ENCODE measurements at places on chromosomes 11 and 22.

DNA sequence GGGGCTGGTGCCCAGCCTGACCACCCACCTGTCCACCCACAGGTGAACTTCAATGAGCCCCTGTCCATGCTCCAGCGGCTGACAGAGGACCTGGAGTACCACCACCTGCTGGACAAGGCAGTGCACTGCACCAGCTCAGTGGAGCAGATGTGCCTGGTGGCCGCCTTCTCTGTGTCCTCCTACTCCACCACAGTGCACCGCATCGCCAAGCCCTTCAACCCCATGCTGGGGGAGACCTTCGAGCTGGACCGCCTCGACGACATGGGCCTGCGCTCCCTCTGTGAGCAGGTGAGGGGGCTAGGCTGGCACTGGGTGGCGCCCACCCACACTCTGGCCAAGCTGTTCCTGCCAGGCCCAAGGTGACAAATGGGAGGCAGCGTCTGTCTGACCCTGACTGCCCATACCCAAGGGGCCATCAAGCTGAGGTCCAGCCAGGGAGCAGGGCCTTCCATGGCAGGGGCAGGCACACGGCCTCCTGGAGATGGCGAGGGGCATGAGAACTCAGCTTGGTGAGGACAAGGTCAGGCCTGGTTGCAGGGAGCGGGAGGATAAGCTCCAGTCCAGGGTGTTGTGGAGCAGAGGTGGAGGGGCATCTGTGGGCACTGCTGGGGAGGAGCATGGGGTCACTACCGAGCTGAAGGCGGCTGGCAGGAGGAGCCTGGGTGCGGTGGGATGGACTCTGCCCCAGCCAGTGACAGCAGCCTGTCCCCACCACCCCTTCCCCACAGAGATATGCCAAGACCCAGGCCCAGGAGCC is 77.7 kb downstream of the MORC2 start:
- no peak for DNase-seq

- DNase-seq: no peak
These were observed 36.0 kb downstream of the MADD start for GRCh38 chr11:47305734-47306483.

GRCh38 chr11:74636630-74637184 is 44.3 kb downstream of the POLD3 start:
- DNase-seq: no peak

- DNase-seq: no peak
These were observed 117.6 kb downstream of the MPPED1 start for GRCh38 chr22:43529461-43529860.

GRCh38 chr11:96205460-96205809 is 137.6 kb downstream of the MAML2 start:
- no peak for DNase-seq

GRCh38 chr11:94521684-94522083 is 9.4 kb downstream of the C11orf97 start:
- DNase-seq: no peak

DNA sequence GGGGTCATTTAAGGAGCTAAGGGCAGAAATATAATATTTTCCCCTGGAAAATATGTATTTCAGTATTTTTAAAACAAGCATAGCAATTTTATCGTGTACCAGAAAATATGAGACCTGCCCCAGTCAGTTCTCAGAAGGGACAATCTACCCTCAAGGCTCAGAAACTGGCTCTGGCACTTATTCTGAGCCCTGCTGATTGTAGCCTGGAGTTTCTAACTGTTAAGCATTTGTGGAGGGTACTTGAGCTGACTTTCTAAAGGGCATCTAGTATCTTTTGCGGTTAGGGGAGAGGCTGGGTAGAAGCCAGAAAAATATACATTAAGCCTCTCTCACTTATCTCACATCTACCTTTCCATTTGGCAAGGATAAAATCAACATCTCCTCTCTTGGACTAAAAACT is 71.3 kb upstream of the FSHB start:
- no peak for DNase-seq

GRCh38 chr11:131070365-131070764 is 154.1 kb upstream of the SNX19 start:
- DNase-seq: no peak

DNA sequence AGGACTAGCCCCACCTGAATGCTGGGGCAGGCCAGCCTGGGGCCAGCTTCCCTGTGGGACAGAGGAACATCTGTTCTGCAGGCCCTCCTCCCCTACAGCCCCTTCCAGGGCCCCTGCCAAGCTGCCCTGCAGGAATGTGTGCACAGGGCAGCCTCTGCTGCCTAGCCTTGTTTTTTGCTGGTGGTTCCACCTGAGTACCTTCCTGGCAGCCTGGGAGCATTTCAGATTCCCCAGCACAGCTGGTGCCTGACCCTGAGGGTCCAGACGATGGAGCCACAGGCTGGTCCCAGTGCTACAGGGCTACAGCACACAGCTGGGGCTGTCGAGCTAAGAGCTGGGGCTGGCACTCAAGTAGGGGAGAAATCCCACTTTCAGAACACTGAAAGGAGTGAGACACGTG is 22.3 kb upstream of the GPR83 start:
- no peak for DNase-seq

DNA sequence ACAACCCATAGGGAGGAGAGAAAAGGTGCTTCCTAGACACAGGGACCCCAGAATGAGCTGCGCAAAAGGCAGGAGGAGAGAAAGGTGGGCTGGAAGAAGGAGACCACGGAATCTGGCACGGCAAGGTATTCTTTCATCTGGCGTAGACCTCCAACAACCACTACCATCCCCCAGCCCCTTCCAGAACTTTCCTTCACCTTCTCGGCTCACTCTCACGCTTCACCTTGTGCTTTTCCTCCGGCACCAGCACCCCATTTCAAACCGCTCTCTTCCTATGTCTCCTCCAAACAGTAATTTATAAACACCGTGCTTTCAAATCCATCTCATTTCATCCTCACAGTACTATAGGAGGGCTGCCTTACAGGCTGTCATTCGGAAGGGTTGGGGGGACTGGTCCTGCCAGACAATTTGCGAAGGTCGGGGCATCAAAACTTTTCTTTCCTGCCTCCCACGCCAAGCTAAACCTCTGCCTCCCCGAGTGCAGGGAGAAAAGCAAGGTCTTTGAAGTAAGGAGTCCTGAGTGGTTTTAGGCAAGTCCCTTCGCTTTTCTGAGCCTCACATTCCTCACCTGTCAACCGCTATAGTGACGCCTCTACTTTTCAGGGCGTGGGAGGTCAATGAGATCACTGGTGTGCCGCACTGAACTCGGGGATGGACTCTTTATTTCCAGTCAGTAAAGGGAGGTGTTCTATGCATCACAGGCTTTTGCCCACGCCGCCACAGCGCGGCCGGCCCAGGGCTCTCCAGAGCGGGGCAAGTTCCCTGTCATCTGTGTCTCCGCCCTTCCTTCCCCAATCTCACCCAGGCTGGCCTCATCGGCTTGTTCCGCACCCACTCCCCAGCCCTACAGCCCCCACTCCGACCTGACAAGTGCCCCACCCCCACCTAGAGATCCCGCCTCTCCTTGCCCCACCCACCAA is 800 bp downstream of the KCTD21 start:
- peak; percentile 96 for DNase-seq

GRCh38 chr11:70692131-70692530 is 293.8 kb downstream of the CTTN start:
- DNase-seq: no peak

DNA sequence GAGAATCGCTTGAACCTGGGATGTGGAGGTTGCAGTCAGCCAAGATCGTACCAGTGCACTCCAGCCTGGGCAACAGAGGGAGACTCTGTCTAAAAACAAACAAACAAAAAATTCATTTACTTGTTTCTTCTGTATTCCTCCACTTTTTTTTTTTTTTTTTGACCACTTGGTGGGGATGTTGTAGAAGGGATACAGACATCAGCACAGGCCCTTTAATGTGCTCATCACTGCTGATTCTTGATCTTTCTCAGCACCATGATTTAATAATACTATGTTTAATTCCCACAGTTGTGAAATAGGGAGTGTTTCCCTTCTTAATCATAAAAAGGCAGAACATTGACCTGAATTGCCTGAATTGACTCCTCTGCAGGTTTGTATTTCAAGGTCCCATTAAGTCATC is 4.5 kb downstream of the TTC9C start:
- no peak for DNase-seq

DNA sequence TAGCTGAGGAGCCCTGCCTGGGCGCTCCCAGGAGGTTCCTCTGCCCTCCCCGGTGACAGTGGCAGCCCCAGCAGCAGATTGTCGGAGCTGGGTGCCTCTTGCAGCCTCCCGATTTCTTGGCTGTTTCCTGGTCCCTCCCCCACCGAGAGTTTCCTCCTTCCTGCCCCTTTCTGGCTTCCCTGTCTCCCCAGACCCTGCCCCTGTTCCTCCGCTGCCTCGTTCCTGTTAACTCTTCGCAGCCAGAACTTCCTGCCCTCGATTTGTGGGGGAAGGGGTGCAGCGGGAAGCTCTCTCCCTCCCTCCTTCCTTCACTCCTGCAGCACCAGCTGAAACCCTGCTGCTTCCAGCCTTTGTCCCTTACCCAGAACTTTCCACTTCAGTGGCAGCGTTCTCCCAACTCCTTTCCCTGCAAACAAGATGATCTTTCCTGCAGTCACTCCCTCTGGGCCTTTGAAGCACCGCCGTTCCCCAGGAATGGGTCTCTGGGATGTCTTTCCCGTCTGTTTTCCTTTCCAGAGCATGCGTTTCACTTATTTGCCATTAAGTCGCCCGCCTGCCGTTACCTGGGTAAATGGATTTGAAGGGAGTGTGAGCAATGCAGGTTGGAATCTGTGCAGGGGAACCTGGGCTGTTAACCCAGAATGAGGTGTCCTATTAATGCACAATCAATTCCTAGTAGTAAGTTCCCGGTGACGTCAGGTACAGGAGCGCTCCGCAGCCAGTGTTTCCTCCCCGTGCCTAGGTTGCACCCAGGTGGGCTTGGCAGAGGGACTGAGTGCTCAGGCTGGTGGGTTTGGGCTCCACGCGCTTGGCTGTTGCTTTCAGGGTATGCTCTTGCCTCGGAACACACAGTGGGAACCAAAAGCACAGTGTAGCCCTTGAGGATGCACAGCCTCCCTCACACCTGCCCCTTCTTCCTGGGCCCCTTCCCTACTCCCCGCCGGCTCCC is 4.3 kb downstream of the GRK2 start:
- DNase-seq: no peak

GRCh38 chr22:19361501-19362103 is 69.9 kb downstream of the HIRA start:
- no peak for DNase-seq

- DNase-seq: no peak
These were observed 163.2 kb downstream of the CHST1 start for GRCh38 chr11:45502226-45502545.

GRCh38 chr11:81449588-81450156 is 1284.0 kb downstream of the FAM181B start:
- DNase-seq: no peak

DNA sequence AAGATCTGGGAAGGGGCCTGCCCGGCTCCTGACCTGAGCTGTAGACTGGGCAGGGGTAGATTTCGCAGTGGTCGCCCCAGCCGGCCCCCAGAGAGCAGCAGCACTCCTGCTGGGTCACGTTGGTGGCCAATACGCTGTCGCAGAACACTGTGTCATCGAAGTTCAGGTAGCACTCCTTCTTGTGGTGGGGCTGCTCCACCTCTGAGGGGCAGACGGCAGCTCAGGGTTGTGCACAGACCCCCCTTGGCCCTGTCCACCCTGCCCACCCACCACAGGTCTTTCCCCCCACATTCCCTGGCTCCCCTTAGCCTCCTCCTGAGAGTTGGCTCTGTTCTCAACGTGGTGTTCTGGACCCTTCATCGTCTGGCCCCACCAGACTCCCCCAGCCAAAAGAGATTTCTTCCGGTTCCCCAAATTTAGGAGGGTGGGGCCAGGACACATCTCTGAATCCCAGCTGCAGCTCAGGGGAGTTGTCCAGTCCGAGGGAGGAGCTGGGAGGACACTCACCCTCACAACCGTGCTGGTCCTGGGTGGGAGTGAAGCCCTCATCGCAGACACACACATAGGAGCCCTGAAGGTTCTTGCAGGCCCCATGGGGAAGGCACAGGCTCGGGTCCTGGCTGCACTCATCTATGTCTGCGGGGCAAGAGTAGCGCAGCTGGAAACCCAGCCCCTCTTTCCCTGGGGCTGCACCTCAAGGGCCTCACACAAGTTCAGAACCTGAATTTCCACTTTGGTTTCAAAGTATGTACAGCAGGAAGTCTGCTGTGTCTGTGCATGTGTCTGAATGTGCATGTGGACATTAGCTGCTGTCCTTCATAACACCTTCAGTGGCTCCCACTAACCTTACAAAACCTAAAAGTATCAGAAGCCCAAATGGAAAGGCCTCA is 16.5 kb downstream of the SCYL1 start:
- no peak for DNase-seq

DNA sequence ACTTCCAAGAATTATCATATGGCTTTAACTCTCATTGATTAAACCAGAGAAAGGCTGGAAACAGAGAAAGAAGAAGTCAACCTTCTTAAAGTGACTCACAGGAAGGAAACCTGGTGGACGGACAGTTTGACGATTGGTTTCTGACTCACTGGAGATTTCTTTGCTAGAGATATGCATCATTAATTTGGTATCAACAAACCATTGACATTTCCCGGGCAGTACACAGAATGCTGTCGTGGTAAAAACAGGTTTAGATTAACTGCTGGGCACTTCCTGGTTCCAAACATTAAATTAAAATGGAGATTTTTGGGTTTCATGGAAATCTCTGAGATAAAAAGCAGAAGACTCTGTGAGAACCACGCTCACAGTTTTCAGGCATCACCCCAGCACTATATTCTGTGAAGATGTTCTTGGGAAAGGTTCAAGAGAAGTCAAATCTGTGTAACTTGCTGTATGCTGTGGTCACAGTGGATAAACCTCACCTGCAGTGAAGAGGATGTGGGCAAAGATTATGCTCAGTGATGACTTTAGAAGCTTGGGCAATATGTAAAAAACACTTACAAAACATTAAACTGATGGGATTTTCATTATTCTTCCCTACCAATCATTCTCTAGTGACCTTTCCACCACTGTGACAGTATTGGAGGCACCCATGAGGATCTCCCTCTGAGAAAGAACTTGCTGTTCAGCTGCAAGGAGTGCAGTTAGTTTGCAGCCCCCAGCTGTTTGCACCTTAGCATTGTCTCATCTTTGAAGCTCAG is 61.1 kb upstream of the CD44 start:
- peak; percentile 93 for DNase-seq

DNA sequence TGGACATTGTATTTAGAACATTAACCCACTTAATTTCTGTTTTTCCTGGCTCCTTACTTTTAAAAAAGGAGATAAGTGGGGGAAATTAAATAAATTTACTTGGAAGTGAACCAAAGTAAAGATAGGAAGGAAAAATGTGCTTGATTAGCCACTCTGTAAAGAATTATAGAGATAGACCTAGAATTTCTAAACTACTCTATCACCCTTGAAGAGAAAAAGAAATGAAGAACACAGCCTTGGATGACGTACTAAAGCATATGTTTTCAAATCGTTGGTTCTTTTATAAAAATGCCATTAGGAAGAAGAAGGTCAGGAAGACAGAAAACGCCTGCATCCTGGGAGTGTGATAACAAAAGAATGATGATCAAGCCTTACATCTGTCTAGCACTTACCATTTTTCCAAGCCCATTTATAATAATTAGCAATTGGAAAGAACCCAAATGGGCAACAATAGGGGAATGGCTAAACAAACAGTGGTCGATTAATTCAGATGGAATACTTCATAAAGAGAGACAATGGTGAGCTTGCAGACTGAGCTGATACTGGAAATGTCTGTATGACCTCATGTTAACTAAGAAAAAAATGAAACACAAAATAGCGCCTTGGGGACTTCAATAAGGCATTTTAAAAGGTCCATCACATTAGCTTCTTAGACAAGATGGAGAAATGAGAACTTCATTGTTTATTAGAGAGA is 81.0 kb upstream of the LRRC55 start:
- no peak for DNase-seq

GRCh38 chr11:46336563-46337180 is 10.6 kb upstream of the DGKZ start:
- peak; percentile 44 for DNase-seq

All from bone marrow (tissue), 2 donors.